ENCODE measurements at places on chromosomes 16 and 17.

- no peak for DNase-seq
These were observed 4.9 kb downstream of the CCL5 start for GRCh38 chr17:35875072-35875799.

GRCh38 chr16:68367030-68367429 lies 56.2 kb downstream of the PRMT7 start:
- no peak for DNase-seq

DNA sequence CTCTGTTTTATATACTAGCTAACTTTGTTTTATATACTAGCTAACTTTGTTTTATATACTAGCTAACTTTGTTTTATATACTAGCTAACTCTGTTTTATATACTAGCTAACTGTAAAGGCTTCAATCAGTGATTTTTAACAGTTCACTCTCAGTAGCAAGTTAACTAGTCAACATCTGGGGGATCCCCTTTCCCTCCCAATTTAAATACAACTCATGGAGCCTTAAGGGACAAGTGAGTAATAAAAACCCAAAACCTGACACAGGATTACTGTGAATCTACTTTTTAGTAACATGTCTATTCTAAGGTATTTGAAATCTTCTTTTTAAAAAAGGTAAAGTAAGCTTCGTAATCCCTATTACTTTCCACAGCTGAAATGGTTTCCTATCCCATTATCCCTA lies 32.2 kb downstream of the FAM222B start:
- DNase-seq, result no peak

- no peak for DNase-seq
These were observed 5.7 kb upstream of the METTL9 start for GRCh38 chr16:21593530-21594289.

DNA sequence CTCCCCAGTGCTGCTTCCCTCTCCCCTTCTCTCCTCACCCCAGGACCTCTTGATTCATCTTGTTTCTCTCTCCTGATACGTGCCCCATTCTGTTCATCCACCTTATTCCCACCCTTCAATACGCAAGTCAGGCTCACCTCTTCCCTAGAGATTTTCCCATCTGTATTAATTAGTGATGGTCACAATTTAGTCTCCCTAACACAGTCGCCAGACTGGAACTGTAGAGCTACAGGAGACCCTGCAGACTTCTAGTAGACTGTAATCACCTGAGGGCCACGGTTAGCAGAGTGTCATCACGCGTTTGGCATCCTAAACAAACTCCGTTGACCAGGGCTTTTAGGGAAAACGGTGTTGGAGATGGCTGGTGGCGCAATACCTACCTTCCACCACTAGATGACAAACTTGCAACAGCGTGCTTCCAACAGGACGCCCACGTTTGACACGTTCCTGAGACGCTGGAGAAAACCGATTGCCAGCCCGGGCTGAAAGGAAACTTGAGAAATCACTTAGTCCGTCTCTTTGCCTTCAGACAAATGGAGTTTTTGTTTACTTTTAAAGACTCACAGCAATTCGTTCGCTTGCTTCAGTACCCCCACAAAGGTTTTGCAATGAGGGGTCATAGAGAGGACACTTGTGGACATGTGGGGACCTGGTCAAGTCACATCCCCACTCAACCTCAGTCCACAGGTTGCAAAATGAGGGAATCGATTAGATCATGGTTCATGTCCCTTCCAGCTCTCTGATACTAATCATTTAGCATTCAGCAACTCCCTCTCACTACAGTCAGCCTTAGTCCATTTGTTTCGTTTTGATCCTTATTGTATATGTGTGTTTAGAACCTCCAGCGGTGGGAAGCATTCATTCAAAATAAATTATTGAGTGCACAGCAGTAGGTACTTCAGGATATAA lies 20.6 kb downstream of the MYL4 start:
- DNase-seq, result peak; percentile 45

- no peak for DNase-seq
These were observed 26.7 kb downstream of the ASPA start for GRCh38 chr17:3502466-3502865.

DNA sequence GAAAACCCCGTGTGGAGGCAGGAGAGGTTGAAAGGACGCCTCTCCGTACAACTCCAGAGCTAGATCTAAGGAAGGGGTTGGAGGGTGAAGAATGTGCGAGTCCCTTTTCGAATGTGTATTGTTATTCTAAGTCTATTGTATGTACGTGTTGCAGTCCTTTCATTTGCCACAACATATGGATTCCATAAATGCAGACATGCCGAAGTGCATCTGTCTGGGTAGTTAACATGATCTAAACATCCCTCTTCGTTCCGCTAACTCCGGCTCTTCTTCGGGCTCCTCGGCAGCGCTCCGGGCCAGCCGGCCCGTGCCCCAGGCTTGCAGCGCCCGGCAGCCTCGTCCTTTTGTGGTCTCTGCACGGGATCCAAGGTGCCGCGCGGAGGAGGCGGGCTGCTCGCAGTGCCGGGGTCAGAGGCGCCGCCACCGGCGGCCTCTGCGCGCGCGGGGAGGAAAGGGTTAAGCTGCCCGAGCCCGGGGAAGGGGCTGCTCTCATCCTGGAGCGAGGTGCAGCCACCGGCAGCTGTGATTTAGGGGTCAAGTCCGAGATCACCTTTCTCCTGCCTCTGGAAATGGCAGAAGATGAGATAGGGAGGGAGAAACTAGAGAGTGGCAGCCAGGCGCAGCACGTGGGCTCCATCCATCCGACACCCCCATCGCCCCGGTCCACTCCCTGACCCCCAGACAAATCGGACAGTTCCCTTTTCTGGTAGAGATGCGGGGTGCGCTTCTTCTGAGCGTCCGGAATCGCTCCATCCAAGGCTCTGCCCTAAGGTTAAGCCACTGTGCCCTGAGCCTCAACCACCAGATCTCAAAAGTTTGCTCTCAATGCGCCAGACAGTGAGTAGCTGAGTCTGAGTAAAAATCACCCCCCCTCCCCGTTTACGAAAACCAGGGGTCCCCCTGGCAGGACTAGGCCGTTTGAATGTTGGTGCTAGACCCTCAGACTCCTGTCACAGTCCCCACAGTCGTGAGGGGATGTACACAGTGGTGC lies 15.1 kb upstream of the ZFHX3 start:
- no peak for DNase-seq
